ENCODE measurements at places on chromosomes 3 and 15.

GRCh38 chr3:172749230-172749965 lies 1.1 kb upstream of the ECT2 start:
- no peaks in the 10 kb centered on the region for H3K36me3 ChIP-seq
- DNase-seq: peak; percentile 84
- peak overlapping the region; percentile 97 for H3K27ac ChIP-seq
- no peak overlapping the region for H3K4me3 ChIP-seq
- peaks cover 2% of the 10 kb centered on the region for H3K4me1 ChIP-seq

GRCh38 chr15:58355382-58355971 lies 76.3 kb upstream of the LIPC start:
- H3K27ac ChIP-seq: no peak overlapping the region
- no peak overlapping the region for H3K4me3 ChIP-seq
- no peaks in the 10 kb centered on the region for H3K36me3 ChIP-seq
- H3K4me1 ChIP-seq: peaks cover 1% of the 10 kb centered on the region

- H3K36me3 ChIP-seq: no peaks in the 10 kb centered on the region
- H3K4me1 ChIP-seq: peaks cover 34% of the 10 kb centered on the region
- no peak overlapping the region for H3K4me3 ChIP-seq
- H3K27ac ChIP-seq: no peak overlapping the region
- DNase-seq: peak; percentile 58
Observed at GRCh38 chr3:50126287-50127211, 28.6 kb upstream of the SEMA3F start.

DNA sequence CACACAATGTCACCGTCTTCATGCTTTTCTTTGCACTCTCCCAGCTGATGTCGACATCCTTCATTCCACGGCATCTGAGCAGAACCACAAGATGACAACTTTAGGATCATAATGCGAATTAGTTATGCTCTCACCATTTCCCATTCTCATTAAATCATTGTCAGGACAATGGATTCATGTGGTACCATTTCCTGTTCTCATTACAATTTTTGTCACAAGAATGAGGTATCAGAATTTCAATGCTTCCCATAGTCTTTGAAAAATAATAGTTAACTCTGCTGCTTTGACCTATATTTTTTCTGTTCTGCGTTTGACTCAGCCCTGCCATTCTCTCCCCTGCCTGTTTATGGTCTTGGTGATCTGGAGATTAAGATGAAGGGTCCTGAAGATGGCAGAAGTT lies 175.7 kb upstream of the MDFIC2 start:
- no peak overlapping the region for H3K4me3 ChIP-seq
- H3K27me3 ChIP-seq: peaks cover 12% of the 10 kb centered on the region
- DNase-seq: no peak

DNA sequence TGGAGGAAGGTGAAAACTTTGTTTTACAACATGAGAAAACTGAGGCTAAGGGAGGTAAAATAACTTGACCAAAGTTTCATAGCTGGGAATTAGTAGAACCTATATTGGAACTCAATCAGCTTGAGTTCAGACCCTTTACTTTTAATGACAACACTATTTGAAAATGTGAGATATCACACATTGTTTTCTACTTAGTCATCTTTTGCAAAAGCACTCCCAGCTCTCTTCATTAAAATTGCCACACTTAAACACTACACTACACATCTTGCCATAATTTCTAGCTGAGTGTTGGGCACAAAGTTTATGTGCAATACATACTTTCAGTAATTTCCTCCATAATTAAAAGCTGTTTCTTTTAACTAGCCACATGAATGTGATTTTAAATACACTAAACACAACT lies 230.4 kb upstream of the DCBLD2 start:
- H3K36me3 ChIP-seq: no peaks in the 10 kb centered on the region
- no peak overlapping the region for H3K4me3 ChIP-seq
- H3K27ac ChIP-seq: peak overlapping the region; percentile 56
- no peaks in the 10 kb centered on the region for H3K27me3 ChIP-seq
- peak; percentile 14 for DNase-seq

GRCh38 chr15:89898614-89899294 lies 5.0 kb upstream of the AP3S2 start:
- H3K36me3 ChIP-seq: peaks cover 21% of the 10 kb centered on the region
- no peaks in the 10 kb centered on the region for H3K4me1 ChIP-seq
- no peak overlapping the region for H3K27ac ChIP-seq
- DNase-seq: peak; percentile 55
- no peaks in the 10 kb centered on the region for H3K27me3 ChIP-seq
- H3K4me3 ChIP-seq: no peak overlapping the region

DNA sequence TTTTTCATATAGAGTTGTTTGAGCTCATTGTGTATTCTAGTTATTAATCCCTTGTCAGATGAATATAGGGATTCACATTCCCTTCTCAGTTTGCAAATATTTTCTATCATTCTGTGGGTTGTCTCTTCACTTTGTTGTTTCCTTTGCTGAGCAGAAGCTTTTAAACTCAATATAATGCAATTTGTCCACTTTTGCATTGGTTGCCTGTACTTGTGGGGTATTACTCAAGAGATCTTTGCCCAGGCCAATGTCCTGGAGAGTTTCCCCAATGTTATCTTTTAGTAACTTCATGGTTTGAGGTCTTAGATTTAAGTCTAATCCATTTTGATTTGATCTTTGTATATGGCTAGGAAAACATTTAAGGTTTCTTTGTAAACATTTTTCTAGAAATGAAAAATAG lies 24.8 kb downstream of the SEC22A start:
- no peak overlapping the region for H3K4me3 ChIP-seq
- no peak for DNase-seq
- H3K36me3 ChIP-seq: peaks cover 54% of the 10 kb centered on the region
- no peaks in the 10 kb centered on the region for H3K4me1 ChIP-seq

DNA sequence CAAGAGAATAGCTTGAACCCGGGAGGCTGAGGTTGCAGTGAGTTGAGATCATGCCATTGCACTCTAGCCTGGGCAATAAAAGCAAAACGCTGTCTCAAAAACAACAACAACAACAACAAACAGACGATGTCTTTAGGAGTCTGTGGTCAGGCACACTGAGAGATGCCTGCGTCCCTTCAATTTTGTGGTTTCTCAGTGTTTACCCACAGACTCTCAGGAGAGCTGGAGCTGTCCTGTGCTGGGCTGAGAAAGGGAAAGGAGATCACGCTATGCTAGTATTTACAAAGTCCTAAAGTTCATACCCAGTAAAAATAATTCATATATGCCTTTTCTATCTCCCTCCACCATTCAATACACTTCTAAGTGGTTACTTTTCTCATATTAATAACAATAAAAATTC lies 6.3 kb downstream of the LAMP3 start:
- H3K4me1 ChIP-seq: peaks cover 2% of the 10 kb centered on the region
- H3K36me3 ChIP-seq: no peaks in the 10 kb centered on the region
- peaks cover 79% of the 10 kb centered on the region for H3K27me3 ChIP-seq
- no peak overlapping the region for H3K4me3 ChIP-seq
- no peak overlapping the region for H3K27ac ChIP-seq

DNA sequence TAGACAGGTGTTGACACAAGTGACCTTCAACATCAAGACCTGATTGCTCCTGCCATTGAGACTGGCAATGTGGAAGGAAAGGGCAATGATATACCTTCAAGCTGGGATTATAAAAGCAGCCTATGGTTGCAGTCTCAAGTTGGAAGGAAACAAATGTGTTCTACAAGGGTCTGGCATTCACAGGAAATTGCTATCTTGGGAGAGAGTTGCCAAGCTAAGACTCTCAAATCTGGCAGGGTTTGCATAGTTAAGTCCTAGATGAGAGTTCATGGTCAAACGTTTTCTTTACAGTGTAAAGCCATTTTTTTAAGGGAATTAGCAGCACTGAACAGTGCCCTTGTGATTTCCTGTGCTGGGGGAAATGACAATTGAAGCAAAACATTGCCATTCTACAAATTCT lies 546.9 kb upstream of the CFAP20DC start:
- no peaks in the 10 kb centered on the region for H3K36me3 ChIP-seq
- DNase-seq: no peak
- H3K4me1 ChIP-seq: no peaks in the 10 kb centered on the region

DNA sequence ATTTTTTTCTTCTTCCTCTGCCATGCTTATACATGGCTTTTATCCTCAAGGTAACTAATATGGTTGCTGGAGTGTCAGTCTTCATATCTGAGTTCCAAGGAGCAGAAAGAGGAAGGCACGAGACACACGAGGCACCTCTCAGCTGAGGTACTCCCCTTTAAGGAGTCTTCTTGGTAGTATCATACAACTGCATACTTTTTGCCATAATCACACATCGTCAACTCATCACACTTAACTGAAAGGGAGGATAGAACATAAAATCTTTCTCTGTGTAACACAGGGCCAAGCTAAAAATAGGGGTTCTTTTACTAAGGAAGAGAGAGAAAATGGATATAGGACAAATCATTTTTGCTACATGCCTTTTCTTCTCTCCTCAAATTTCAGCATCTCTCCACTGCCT lies 104.2 kb downstream of the OXSM start:
- H3K36me3 ChIP-seq: no peaks in the 10 kb centered on the region
- H3K4me1 ChIP-seq: no peaks in the 10 kb centered on the region
- H3K27me3 ChIP-seq: no peaks in the 10 kb centered on the region
- no peak overlapping the region for H3K27ac ChIP-seq

- no peak overlapping the region for H3K4me3 ChIP-seq
- H3K27me3 ChIP-seq: no peaks in the 10 kb centered on the region
- DNase-seq: no peak
- H3K4me1 ChIP-seq: peaks cover 4% of the 10 kb centered on the region
- H3K36me3 ChIP-seq: no peaks in the 10 kb centered on the region
Observed at GRCh38 chr15:32775103-32775502, 57.3 kb downstream of the GREM1 start.

DNA sequence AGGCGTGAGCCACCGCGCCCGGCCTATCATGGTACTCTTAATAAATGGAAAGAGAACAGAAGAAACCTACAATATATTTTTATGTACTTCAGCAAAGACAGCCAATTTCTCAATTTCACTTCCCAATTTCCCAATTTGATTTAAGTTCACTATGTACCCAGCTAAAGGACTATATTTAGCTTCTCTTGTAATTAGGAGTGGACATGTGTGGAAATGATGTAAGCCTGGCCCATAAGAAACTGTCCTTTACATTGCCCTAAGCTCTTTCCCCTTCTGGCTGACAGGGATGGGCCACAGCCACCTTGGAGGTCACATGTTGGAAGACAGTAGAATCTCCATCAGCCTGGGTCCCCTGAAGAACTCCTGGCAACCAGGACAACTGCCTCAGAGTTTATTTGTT lies 6.2 kb downstream of the TMEM39A start:
- peak; percentile 19 for DNase-seq
- H3K27me3 ChIP-seq: no peaks in the 10 kb centered on the region

DNA sequence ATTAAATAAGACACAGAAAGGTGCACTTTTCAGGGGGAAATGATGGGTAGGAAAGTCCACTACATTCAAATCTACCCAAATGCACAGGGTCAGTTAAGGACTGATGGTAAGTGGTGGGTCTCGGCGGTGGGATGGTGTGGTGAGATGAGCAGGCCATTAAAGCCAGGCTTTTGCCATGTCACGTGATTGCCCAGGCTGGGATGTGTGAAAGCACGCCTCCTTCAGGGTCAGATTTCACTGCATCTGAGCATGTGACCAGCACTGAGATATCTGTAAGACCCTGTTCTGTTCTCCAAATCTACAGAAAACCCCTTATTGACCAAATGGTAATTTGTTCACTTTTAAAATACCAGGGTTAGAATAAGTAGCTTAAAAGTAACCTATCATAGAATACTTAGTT lies 301.5 kb downstream of the MEX3B start:
- no peaks in the 10 kb centered on the region for H3K4me1 ChIP-seq
- H3K27ac ChIP-seq: no peak overlapping the region
- no peaks in the 10 kb centered on the region for H3K27me3 ChIP-seq
- H3K4me3 ChIP-seq: no peak overlapping the region
- DNase-seq: no peak

DNA sequence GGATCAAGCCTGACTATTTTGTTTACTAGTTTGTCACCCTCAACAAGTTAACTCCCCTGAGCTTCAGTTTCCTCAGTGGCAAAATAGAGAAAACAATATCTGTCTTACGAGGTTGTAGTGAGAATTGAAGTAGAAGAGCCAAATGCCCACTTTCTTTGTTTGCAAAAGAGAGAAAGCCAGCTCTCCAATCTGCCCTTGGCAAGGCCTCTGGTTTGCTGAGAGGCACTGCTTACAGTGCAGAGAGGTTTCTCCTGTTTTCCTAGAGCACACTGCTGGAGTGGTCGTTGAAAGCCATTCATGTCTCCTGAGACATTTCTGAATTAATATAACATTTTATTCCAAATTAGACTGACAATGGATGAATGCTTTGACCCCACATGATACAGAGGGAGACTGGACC lies 260.5 kb upstream of the IGF1R start:
- no peak overlapping the region for H3K4me3 ChIP-seq
- no peaks in the 10 kb centered on the region for H3K4me1 ChIP-seq
- no peak for DNase-seq
